ENCODE measurements at places on chromosomes 2 and 18. TPM values are rescaled to one million over a fixed set of nuclear protein-coding genes. Genes with fewer than 3 reads are reported as not detected.
A peak's percentile ranks its signal among the peaks of the same experiment; 100 is the strongest.

DNA sequence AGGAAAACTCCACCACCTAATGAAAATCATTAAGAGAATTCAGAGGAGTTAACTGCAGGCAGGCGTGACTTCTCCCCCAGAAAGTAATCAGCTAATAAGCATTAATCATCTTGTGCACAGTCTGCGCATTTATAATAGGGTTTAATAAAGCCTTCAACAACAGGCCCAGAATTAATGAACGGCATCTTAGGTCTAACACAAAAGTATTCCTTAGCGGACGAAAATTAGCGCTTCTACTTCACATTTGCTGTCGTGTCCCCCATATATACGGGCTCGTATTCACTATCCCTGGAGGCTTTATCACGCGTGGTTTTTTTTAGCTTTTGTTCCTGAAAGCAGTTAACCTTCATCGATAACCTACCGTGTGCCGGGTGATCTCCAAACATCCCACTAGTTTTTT lies 1.8 kb downstream of the ATP8B1 start:
- no peak for DNase-seq

- no peak for DNase-seq
Measured at GRCh38 chr18:58525517-58525916, 103.4 kb downstream of the ALPK2 start.

GRCh38 chr2:96839293-96839874 lies 4.4 kb downstream of the ANKRD23 start:
- DNase-seq, result no peak

RGPD4 gene
- total RNA-seq, result 0.40 TPM

DNA sequence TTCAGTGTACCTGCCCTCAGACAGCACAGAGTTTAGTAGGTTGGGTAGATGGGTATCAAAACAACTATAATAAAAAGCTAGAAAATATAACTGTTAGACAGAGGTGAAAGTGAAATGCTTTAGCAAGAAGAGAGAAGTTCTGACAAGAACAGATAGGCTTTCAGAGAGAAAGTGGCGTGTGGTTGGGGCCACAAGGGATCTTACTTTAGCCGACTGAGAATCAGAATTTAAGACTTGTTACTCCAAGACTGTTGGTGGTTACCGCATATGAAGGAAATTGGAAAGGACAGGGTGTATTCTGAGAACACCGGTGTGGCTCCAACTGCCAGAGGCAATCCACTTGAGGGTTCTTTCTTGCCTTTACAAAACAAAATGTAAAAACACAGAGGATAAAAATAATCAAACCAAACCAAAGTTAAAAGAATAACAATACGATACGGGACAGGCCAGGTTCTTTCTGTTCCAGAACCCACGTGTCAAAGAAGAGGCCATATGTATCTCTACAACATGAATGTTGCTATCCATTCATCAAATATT lies 44.4 kb upstream of the AGPS start:
- DNase-seq, result no peak

CYB5A gene
- total RNA-seq, result 117 TPM

DNA sequence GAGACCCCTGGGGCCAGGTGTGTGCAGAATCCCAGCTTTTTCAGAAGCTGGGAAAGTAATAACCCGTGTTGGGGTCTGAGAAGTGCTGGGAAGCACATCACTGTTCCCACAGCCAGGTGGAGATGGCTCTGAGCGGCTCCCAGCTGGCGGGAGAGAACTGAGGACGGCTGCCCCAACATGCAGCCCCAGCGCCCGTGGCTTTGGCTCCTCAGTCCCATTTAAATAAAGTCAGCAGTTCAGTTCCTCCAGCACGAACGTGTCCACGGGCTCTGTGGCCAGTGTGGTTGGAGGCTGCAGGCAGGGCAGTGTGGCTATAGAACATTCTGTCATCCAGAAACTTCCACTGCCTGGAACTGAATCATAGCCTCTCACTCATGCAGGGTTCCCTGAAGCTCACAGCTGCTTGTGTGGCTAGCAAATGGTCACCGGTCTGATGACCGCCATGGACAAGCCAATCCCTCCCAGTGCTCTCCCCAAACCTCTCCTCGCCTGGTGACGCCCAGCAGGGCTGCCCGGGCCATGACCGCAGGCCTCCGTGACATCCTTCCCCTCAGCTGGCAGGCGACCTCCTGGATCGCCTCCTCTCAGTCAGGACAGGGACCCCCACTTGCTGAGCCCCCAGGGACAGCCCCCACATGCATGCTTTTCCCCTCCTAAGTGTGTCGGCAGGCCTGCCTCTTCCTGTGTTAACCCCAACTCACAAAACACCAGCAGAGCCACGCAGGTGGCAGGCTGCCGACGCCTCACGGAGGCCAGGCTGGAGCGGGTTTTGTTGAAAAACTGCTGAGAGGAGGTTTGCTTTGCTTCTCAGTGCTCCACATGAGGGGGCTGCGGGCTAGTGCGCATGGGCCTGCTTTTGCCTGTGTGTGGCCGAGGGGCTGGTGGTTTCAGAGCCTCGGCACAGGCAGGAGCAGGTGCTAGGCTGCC lies 1.3 kb downstream of the RTP5 start:
- DNase-seq, result no peak

- DNase-seq, result peak; percentile 30
Measured at GRCh38 chr2:128689971-128690370, 371.3 kb upstream of the HS6ST1 start.

IL18RAP gene
- total RNA-seq, result 3.0 TPM

- DNase-seq, result no peak
Measured at GRCh38 chr18:12579775-12580174, 78.1 kb downstream of the SPIRE1 start.

DNA sequence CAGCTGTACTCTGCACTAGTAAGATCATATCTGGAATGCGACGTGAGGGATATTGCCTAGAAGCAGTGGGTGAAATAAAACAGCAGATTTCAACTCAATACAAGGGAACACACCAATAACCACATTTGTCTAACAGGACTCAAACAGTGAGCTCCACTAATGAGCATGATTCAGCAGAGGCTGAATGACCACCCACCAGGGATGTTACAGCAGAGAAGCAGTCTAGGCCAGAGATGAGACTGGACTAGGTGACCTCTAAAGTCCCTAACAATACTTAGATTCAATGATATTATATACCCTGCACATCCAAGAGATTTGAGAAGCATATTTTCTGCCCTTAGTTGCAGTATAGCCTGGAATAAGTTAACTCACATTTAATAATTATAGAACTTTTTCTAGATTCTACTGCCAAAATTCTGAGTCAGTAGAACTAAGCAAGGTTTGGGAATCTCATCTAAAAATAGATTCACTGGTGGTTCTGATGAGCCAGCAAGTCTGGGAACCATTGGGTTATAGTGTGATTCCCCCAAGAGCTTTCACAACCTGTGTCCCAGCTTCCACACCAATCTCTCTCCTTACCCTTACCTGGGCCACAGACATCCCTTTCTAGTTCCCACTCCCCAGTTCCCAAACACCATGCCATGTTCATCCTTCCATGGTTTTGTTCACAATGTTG lies 6.3 kb downstream of the THOC1 start:
- DNase-seq, result no peak

All from sciatic nerve (tissue), 2 donors.